ELF-1 (cell line): ENCODE measurements at places on chromosomes 16 and 17.
A peak's percentile ranks its signal among the peaks of the same experiment; 100 is the strongest.

DNA sequence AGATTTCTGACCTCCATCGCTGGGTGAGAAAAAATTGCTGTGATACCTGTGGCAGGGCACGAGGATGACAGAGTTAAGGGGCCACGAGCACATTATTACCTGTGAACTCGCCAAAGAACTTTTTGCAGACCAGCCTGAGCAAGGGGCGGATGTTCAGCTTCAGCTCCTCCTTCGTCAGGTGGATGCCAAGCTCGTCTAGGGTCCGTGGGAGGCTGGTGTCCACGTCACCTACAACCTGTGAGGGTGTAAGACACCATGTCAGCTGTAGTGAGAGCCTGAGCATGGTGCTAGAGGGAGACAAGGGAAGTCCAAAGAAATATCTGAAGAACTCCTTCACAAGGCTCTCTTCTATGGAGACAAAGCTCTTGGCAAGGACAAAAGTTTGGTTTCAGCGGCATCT, 17.1 kb downstream of the HIGD1B start:
- DNase-seq = no peak

- DNase-seq = no peak
Measured at GRCh38 chr16:9308356-9308801, 216.9 kb downstream of the HAPSTR1 start.

GRCh38 chr17:75031972-75032719, 14.6 kb downstream of the ATP5PD start:
- no peak for DNase-seq

GRCh38 chr16:80569440-80570105, 28.8 kb downstream of the DYNLRB2 start:
- no peak for DNase-seq

GRCh38 chr17:66138120-66138519, 53.8 kb downstream of the CEP112 start:
- no peak for DNase-seq

GRCh38 chr16:62638964-62639870, 603.0 kb upstream of the CDH8 start:
- no peak for DNase-seq

- DNase-seq = peak; percentile 83
Measured at GRCh38 chr16:67150047-67150832, 558 bp downstream of the B3GNT9 start.

DNA sequence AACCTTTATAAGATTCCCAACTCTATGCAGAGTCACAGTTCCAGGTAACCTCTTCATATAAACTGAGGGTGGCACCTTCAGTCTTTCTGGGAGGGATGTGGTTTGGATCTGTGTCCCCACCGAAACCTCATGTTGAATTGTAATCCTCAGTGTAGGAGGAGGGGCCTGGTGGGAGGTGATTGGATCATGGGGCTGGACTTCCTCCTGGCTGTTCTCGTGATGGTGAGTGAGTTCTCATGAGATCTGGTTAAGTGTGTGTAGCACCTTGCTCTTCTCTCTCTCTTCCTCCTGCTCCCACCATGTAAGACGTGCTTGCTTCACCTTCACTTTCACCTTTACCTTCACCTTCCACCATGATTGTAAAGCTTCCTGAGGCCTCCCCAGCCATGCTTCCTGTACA, 30.5 kb downstream of the HS3ST2 start:
- DNase-seq = no peak

GRCh38 chr17:35368081-35368830, 5.2 kb downstream of the SLFN11 start:
- no peak for DNase-seq

GRCh38 chr17:73657473-73658116, 13.3 kb upstream of the SDK2 start:
- DNase-seq = peak; percentile 89

DNA sequence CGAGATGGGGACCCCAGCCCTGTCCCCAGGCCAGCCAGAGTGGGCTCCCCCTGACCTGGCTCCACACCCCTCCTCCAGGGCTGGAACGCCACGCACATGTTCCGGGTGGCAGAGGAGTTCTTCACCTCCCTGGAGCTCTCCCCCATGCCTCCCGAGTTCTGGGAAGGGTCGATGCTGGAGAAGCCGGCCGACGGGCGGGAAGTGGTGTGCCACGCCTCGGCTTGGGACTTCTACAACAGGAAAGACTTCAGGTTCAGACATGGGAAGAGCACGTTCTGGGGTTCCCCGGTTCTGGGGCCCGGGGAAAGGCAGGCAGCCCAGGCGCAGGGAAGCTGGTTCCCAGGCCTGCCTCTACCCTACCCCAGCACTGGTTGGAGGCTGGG, 4.6 kb downstream of the ACE start:
- DNase-seq = no peak

DNA sequence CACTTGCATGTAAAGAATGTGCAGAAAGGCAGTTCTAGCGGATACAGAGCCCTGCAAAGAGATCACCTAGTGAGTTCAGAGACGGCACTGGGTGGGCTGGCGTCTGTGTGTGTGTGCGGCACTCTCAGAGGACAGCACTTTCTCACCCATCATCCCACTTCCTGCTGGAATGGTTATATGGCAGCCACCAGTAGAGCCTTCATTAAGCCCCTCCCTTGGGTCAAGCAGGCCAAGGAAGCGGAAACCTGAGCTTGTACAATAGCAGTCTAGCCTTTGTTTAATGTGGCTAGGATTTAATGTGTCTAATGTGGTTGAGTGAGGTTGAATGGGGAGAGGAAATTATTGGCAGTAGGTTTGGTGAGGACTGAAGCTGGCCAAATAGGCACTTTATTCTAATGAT, 88.3 kb upstream of the ELAC2 start:
- DNase-seq = no peak

GRCh38 chr17:63573634-63574033, 23.4 kb downstream of the DCAF7 start:
- peak; percentile 18 for DNase-seq

DNA sequence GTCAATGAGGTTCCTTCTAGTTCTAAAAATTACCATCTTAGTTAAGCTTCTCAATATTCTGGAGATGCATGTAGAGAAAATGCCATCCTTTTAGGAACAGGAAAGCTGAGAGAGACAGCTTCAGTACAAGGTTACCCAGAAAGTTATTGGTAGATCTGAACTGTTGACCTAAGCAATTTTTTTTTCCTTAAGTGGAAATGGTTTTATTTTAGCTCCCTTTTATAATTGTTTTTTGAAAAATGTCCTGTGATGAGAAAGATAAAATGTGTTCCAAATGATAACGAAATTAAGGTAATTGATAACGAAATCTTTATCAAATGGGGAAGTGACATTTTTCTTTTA, 8.2 kb downstream of the PSMD7 start:
- no peak for DNase-seq

DNA sequence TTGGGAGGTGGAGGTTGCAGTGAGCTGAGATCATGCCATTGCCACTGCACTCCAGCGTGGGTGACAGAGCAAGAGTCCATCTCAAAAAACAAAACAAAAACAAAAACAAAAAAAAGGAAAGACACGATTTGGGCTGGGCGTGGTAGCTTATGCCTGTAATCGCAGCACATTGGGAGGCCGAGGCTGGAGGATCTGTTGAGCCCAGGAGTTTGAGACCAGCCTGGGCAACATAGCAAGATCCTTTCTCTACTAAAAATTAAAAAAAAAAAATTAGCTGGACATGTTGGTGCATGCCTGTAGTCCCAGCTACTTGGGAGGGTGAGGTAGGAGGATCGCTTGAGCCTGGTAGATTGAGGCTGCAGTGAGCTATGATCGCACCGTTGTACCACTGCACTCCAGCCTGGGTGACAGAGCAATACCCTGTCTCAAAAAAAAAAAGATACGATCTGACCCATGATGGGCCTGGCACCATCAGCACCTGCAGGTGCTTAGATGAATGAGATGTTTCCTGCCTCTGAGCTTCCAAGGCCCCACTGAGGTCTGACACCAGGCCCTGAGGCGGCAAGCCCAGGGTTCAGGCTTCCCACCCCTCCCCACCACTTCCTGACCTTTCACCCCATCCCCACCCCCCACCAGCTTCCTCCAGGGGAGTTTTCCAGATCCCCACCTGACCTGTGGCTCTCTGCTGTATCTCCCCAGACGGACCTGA, 21.7 kb downstream of the ATP2A1 start:
- DNase-seq = no peak

- no peak for DNase-seq
Measured at GRCh38 chr17:75371981-75372380, 33.5 kb downstream of the GRB2 start.

DNA sequence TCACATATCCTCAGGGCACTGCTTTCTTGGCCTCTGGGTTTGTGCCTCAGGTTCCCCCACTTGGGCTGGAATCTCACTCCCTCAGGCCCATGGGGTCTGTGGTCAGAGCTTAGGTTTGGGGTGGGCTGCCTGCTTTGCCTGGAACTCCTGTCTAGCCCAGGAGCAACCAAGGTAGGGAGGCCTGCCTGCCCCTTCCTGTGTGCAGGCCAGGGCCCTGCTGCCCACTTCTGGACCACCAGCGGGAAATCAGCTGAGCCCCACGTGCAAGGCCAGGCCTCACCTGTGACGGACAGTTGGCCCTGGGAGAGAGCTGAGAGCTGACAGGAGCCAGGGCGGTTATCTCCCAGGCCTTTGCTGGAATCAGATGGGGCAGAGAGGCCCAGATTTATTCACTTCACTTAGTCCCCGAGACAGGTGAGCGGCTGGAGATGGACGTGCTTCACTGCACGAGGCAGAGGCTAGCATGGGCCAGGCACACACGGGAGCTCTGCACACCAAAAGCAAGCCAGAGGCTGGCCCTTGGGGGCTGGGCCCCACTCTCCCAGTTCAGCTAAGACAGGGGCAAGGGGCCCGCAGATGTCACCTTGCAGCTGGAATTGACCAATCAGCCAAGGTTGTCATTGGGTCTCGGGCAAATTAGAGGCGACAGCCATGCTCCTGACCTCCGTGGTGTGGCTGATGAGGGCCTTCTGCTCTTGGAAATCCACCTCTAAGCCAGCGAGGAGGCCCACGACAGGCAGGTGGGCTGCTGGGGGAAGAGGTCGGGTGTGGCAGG, 49.9 kb upstream of the DOC2B start:
- DNase-seq = no peak

GRCh38 chr17:62892870-62893338, 73.1 kb upstream of the TANC2 start:
- peak; percentile 44 for DNase-seq

GRCh38 chr17:74457146-74457819, 9.2 kb upstream of the CD300A start:
- peak; percentile 80 for DNase-seq

GRCh38 chr17:61286449-61286848, 113.2 kb upstream of the TBX2 start:
- no peak for DNase-seq

GRCh38 chr16:54320697-54321340, 34.2 kb upstream of the IRX3 start:
- no peak for DNase-seq

DNA sequence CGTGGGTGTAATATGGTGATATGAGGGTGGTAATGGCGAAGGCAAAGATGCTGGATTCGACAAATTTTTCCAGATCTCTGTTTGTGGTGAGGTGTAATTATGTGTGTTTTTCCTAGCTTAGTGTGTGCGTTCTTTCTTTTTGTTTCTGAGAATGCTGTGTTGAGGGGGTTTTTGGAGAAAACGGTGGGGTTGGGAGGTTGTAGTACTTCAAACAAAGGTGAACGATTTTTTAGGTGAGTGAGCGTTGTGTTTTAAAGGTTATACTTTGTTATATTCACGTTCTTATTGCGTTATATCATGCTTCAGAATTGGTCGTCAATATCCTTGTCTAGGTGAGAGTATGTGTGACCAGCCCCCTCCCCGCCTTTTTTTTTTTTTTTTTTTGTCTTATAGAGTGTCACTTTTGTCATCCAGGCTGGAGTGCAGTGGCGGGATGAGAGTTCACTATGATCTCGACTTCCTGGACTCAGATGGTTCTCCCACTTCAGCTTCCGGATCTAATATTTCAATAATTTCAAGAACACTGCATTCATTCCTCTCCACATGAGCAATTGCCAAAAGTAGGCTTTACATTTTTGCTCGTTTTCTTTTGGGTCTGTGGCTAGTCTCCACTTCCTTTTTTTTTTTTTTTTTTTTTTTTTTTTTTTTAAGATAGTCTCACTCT, 82.2 kb upstream of the RNU2-1 start:
- DNase-seq = no peak

- no peak for DNase-seq
Measured at GRCh38 chr17:6110088-6110487, 39.9 kb downstream of the WSCD1 start.

DNA sequence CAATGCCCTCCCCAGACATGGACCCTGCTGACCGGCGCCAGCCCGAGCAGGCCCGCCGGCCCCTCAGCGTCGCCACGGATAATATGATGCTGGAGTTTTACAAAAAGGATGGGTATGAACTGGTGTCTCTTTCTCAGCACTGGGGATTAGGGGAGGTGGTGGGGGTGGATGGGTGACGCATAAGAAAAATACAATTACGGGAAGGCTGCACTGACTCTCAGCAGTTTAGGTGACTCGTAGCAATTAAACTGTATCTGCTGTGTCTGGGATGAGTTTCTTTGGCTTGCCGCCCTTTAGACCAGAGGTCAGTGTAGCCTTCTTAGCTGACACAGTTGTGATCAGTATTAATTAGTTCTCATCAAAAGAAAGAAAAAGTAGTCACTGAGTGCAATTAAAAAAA, 59.0 kb downstream of the ELAC2 start:
- DNase-seq = no peak

GRCh38 chr16:53258809-53259208, 175.5 kb upstream of the RBL2 start:
- DNase-seq = no peak

DNA sequence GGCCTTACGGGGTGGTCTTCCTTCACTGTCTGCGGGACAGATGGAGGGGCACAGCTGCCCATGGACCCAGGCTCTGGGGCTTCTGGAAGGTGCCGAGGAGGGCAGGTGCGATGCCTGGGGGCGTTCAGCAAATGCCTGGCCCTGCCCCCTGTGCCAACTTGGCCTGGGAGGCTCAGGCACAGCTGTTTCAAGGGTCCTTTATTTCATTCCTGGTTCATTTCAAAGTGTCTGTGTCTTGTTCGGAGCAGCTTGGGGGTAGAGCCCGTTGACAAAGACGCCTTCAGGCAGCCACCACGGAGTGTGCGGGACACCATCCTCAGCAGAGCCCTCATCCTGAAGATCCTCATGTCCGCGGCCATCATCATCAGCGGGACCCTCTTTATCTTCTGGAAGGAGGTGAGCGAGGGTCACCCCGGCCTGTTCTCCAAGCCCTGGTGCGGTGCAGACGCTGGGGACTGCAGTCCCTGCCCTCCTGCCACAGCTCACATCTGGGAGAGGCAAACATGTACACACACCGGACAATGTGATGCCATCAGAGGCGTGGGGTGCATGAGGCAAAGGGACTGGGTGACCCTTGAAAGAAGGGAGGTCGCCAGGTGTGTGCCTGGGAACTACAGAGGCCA, 43.9 kb downstream of the MEAK7 start:
- DNase-seq = no peak

GRCh38 chr17:19487024-19487600, 46.5 kb upstream of the SLC47A1 start:
- DNase-seq = peak; percentile 82
